Central memory CD8-positive, alpha-beta T cell (primary cell): ENCODE measurements at places on chromosomes 7 and 10.

GRCh38 chr10:75864717-75865116 is 433.3 kb downstream of the LRMDA start:
- no peak for DNase-seq

DNA sequence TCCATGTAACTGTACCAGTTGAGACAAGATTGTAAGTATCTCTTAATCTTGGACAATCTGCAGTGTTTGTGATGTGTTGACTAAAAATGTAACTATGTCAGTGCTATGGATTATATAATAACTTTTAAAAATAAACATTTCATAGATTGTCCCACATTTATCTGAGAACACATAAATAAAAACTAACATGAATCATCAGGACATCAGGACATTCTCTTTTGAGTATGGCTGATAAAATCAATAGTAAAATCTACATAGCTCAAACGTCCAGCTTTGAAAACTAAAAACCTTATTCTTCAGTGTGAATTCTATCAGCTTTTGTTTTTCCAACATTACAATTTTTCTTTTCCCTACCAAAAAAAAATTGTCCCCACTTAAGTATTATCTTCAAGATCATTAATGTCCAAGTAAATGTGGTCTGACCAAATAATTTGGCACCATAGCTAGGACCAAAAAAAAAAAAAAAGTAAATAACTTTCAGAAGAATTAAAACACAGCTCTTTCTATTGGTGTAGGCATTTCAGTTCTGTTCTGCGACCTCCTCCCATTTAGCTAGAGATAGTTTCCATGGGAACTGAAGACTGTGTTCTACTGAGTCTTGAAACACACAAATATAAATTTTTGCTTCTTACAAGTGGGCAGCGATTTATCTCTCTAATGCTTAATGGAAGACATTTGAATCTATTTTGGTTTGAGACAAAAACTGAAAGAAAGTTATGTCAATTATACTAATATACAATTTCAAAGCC is 123.0 kb upstream of the SGCE start:
- DNase-seq: no peak

- no peak for DNase-seq
Observed at GRCh38 chr7:78326189-78326588, 527.6 kb downstream of the PHTF2 start.

- no peak for DNase-seq
Observed at GRCh38 chr10:16999665-17000451, 129.8 kb downstream of the CUBN start.

DNA sequence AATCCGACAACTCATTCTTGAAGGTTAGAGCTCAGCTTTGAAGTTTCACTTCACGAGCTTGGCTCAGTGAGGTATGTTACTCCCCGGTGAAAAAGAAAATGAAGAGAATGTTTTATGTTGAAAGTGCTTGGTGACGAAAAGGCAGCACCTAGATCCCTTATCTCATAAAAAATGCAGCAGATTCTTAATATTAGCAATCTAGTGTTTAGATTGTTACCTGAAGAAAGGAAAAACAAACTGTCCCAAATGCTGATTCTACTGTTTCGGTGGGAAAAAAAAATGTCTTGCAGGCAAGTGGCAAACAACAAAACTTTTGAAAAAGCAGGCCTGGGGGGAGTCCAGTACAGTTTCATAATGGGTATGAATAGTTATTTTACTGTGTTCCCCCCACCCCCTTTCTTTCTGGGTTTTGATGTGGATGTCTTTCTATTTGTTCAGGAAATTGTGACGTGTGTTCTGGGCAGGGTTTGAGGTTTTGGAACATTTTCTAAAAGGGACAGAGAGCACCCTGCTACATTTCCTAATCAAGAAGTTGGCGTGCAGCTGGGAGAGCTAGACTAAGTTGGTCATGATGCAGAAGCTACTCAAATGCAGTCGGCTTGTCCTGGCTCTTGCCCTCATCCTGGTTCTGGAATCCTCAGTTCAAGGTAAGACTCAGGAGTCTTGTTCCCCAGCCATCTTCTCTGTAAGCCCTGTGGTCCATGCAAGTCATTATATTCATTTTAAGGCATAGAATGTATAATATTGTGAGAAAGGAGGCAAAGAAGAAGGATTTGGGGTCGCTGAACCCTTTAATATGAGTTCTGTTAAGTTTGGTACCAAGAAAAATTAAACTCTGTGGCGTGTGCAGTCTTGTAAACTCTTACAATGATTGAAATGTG is at the start of gene SRGN:
Gene SRGN, plus strand, starts transcription at position 514 of the 881 bp plus-strand sequence. Its CDS starts 55 bp downstream, at position 569.
- DNase-seq: peak; percentile 63

GRCh38 chr10:1468811-1469210 is 268.5 kb downstream of the ADARB2 start:
- no peak for DNase-seq

DNA sequence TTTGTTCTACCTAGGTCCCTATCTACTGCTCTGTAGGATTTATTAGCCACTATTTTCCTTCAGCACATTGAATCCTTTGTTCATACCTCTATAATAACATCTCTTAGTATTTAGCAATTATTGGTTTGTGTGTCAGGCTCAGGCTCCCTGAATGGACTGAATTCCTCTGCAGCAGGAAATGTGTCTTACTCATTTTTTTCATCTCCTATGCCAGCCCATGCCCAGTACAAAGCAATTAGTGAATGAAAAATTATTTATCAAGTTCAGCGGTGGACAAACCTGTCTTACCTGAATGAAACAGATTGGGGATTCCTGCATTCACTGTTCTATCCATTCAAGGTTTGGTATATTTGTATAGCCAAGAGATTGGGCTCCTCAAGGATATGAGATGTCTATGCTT is 53.7 kb downstream of the C1GALT1 start:
- DNase-seq: no peak

- DNase-seq: no peak
Observed at GRCh38 chr7:138892006-138892630, 89.1 kb downstream of the KIAA1549 start.

- no peak for DNase-seq
Observed at GRCh38 chr10:75395932-75396630, 5.5 kb downstream of the ZNF503 start.

GRCh38 chr10:131560166-131560565 is 248.6 kb upstream of the TCERG1L start:
- no peak for DNase-seq

- no peak for DNase-seq
Observed at GRCh38 chr7:44463169-44463808, 27.2 kb downstream of the NUDCD3 start.

- DNase-seq: no peak
Observed at GRCh38 chr10:44995914-44996669, 4.6 kb upstream of the ZNF22 start.

DNA sequence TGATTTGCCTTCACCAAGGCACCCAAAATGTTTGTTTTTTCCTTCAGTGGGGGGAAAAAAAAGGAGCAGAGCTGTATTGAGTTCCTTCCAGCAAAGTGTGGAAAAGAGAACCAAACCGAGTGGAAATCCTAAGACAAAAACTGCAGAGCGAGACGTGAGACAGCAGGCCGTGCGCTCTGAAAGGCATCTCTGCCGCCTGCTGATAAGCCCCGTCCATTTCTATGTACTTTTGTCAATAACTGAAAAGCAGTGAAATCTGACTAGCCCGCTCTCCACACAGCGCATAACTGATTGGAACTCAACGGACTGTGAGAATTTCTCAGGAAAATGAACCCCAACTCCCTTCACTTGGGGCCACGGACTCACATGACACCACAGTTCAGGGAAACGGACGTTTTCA is 83.2 kb downstream of the COBL start:
- DNase-seq: no peak

DNA sequence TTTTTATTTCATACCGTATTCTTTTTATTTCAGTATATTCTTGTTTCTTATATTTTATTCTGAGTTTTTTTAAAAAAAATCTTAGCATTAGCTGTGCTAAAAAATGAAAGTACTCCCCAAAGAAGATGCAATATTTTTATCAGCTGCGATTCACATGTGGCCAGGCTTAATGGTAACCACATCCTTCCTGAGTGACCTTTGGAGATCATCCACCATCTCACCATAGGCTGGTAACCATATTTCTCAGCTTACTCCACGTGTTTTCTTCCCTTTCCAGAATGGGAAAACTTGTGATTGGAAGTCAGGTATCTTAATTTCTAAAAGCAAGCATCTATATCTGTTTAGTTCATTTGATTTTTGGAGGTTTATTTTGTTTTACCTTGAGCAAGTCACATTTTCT is 18.8 kb upstream of the LIPM start:
- DNase-seq: no peak

GRCh38 chr10:79100771-79101170 is 32.0 kb downstream of the ZMIZ1 start:
- DNase-seq: no peak

DNA sequence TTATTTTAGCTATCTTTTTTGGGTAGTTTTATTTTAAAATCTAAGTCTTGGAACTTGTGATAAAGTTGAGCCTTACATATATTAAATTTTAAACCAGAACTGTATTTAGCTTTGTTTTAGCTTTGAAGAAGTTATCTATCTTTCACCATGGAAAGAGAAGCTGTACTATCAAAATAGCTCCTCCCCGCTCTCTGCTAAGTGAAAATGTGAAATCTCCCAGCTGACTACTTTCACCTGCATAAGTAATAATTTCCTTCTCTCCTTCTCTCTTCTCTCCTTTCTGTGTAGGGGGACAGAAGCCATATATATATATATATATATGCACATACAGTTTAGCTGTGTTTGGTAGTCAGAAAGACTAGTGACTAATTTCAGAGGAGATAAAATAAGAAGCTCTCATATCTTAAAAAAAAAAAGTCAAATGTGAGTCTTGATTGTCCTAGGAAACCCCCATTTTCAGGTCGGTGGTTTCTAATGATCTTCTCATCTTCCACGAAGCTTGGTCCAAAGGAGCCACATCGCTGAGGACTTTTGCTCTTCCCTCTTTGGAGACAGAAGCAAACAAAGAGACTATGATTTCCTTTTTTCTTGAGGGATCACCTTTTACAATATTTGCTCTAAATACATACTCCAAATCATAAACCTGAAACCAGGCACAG is 30.6 kb upstream of the GDI2 start:
- DNase-seq: no peak

GRCh38 chr10:26254616-26255015 is 38.0 kb downstream of the GAD2 start:
- no peak for DNase-seq

DNA sequence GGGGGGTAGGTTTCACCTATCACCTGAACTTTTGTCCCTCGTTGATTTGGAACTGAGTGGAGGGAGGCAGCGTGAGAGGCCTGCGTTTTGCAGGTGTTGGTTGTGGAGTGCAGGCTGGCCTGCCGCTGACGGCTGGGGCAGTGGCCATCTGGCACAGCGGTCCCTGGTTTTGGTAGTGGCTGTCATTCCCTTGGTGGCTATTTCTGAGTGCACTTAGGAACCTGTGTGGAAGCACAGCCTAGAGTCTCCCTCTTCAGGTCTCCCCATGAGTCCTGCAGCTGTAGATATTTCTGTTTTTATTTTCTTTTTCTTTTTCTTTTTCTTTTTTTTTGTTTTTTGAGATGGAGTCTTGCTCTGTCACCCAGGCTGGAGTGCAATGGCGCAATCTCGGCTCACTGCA is 129.2 kb downstream of the CUL2 start:
- DNase-seq: no peak

GRCh38 chr7:17041324-17041723 is 159.5 kb upstream of the AGR3 start:
- no peak for DNase-seq

DNA sequence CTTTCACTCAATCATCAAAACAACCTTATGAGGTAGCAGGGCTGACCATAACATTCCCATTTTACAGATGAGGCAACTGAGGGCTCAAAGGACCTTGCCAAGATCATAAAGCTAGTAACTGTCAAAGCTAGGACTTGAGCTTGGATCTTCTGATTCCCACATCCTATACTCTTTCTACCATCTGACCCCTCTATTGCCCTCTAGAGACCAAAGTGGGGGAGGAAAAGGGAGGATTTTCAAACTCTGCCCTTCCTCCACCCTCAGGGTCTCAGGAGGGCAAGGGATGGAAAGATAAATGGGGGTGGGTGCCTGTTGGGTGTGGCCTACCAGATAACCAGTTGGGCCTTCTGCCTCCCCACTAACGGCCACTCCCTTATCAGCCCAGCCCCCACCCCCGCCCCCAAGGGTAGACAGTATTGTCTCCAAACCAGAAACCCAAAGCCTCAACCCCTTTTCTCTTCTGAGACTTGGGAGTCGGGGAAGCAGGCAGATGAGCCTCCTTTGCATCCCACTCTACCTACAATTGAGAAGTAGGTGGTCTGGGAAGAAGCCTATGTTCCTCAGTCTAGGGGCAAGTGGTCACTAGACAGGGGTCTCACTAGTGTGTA is 7.9 kb downstream of the LDB1 start:
- no peak for DNase-seq

- no peak for DNase-seq
Observed at GRCh38 chr7:95688931-95689495, 83.3 kb upstream of the DYNC1I1 start.

DNA sequence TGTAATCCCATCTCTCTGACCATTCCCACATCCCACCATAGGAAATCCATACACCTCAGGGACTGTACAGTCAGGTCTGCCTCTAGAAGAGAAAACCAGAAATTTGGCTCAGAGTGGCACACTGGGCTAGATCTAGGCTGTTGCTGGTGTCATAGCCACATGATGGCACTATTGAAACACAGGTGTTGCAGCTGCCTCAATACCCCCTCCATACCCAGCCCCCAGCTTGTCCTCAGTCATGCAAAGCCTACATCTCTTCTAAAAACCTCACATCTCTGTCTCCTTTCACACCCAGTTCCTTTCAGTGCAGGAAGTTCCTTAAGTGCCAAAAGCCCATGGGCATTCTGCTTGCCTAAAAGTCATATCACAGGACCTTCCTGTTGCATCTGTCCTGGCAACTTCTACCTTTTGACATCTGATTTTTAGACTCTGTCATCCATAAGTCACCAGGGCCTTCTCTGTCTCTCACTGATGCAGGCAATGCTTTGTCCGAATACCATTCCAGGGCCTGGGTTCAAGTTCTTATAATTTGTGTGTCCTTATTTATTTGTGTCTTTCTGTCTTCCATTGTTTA is 27.0 kb upstream of the HIBADH start:
- no peak for DNase-seq

DNA sequence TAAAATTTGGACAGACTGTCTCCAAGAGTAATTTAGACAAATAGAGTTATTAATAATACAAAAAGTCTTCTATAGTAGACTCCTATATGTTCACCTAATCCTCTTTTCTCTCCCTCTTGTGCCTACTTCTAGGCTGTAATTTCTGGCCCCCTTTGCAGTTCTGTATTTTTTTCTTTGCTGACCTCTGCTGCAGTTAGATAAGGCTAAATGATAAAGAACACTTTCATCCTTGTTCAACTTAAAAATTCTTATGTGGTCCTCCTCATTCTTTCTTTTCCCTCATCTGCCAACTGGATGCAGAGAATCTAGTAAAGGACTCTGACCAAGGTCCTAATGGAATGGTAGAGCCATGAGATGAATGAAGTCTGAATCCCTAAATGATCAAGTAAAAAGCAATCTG is 20.1 kb downstream of the GLCCI1 start:
- DNase-seq: no peak

DNA sequence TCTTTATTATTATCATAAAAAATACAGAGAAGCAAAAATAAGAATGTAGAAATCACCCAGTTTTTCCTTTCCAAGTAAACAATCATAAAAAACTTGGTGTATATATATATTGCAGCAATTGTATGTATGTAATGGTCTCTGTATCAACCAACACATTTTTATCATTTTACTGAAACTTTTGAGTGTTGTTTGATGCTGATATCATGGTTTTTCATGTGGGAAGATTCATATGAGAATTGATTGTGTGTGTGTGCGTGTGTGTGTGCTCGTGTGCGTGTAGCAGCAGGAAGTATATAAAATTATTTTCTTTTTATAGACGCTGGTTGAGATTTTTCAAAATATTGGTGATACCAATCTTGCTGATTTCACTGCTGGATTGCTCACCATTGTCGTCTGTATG is 22.3 kb downstream of the SLC26A4 start:
- DNase-seq: no peak
